Endothelial cell of umbilical vein (primary cell): ENCODE measurements at places on chromosomes 12 and 14. TPM values are rescaled to one million over a fixed set of nuclear protein-coding genes. Genes with fewer than 3 reads are reported as not detected.

Gene SLCO1A2
- polyA plus RNA-seq: not detected in 2 replicates

Gene MSI1
- polyA plus RNA-seq: 0.01 TPM in 1 of 2 replicates, not detected in the other

Gene TROAP
- 27.3 and 31.7 TPM in 2 replicates for polyA plus RNA-seq

Gene CNTN1
- polyA plus RNA-seq: 0.02 TPM in 1 of 2 replicates, not detected in the other

Gene LRP1
- polyA plus RNA-seq: 1.5 and 1.6 TPM in 2 replicates

Gene P2RX2
- not detected in 2 replicates for polyA plus RNA-seq

Gene DERA
- 13.9 and 19.8 TPM in 2 replicates for polyA plus RNA-seq

Gene TMEM253
- 0.14 and 0.25 TPM in 2 replicates for polyA plus RNA-seq
